ENCODE measurements at places on chromosomes 12 and 14.

DNA sequence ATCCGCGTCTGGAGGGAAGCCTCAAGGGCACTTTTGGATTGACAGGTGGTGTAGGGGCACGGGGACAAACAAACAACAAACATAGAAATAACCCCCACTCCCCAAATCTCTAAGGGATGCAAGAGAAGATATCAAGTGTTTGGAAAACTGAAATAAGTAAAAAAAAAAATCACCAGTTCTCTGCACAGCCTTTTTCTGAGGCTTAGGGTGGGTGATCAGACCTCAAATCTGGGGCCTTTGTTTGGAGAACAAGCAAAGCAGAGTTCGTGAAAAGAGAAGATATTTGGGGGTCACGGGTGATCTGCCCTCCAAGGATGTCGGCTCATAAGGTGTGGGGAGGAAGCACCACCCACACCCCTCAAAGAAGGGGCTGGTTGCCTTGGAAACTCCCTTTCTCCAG, 10.7 kb downstream of the TBX5 start:
- no peak for DNase-seq

DNA sequence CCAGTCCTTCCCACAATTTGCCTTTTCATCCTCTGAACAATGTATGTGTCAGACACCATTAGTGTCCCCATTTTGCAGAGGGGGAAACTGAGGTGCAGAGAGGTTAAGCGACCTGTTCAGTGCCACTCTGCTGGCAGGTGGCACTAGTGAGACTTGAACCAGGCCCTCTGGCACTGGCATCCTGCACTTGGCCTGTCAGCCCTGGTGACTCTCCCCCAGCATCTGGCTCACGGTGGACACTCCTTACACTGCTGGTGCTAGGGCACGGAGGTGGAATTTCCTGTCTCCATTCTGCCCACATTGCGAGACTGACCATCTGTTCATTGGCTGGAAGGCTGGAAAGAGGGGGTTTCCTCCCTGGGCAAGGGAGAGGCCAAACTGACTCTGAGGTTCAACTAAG, 48.7 kb downstream of the CCNK start:
- DNase-seq = no peak

GRCh38 chr12:19704966-19705365, 265.7 kb downstream of the AEBP2 start:
- DNase-seq = no peak

- peak; percentile 17 for DNase-seq
Observed at GRCh38 chr12:130872179-130873096, 572 bp downstream of the RAN start.

GRCh38 chr12:50740307-50740706, 23.6 kb upstream of the ATF1 start:
- DNase-seq = no peak

GRCh38 chr12:42969355-42969754, 379.8 kb upstream of the PRICKLE1 start:
- no peak for DNase-seq

GRCh38 chr14:66595394-66595793, 87.4 kb downstream of the GPHN start:
- DNase-seq = no peak

DNA sequence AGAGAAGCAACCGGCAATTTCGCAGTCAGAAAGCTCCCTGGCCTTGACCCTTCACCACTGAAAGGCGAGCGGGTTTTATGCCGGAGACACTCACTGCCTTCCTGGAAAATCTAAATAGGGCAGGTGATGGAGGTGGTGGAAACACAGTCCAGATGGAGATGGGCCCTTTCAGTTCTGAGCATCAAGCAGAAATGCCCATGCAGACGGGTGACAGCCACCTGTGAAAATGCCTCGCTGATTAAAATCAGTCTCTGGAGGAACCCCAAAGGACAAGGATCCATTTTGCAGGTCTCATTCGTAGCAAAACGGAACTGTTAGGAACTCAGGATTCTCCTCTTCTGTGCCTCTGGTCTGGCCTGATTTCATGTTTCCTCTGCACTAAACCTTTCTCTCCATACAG, 74.2 kb downstream of the FZD10 start:
- DNase-seq = no peak

Measured in neural crest cell (in vitro differentiated cells).